ENCODE measurements at places on chromosomes 11 and 22.

DNA sequence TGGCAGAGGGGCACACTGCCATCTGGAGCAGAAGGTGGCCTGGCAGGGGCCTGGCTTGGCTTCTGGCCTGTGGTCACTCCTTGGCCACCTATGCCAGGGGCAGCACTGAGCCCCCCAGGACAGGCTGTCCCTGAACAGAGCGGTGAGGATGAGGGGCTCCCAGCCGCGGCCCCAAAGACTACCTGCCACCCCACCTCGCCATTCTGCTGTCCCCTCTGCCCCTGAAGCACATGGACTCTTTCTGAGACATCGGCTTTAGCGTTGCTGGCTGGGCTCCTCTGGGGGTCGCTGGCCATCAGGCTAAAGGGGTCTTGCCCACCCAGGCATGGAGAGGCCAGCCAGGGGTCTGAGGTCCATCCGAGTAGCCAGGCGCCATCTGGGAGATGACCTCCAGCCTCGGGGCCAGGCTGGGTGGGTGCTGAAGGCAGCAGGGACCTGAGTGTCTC lies 87.8 kb downstream of the WNT7B start:
- no peak for DNase-seq

DNA sequence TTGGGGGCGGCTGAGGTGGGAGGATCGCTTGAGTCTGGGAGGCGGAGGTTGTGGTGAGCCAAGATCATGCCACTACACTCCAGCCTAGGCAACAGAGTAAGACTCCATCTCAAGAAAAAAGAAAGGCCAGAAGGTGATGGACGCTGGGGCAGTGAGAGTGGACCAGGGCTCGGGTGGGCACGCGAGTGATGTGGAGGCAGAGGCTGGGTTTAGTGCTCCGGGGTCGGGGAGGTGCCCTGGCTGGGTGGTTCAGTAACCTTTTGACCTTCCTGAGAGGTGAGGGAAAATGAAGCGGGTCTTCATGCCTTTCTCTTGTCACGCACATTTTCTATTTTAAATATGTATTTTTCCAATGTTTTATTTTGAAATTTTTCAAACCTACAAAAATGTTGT lies 45.1 kb downstream of the ST14 start:
- no peak for DNase-seq

DNA sequence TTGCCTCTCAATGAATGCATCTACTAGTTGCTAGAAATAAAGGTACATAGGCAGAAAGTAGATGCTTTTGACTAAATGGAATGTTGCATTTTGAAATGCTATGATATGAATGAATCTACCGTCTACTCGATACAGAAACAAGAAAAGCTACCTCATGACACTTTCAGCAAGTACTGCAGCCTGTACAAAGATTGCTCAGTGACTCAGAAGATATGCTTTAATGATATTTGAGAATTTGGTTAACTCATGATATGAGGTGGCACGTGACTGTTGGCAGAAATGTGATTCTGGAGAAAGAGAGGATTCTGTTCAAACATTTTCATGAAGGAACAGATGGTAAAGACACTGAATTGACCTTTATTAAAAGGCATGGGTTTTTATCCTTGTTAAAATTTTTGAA lies 76.0 kb downstream of the HSD17B12 start:
- DNase-seq = no peak

DNA sequence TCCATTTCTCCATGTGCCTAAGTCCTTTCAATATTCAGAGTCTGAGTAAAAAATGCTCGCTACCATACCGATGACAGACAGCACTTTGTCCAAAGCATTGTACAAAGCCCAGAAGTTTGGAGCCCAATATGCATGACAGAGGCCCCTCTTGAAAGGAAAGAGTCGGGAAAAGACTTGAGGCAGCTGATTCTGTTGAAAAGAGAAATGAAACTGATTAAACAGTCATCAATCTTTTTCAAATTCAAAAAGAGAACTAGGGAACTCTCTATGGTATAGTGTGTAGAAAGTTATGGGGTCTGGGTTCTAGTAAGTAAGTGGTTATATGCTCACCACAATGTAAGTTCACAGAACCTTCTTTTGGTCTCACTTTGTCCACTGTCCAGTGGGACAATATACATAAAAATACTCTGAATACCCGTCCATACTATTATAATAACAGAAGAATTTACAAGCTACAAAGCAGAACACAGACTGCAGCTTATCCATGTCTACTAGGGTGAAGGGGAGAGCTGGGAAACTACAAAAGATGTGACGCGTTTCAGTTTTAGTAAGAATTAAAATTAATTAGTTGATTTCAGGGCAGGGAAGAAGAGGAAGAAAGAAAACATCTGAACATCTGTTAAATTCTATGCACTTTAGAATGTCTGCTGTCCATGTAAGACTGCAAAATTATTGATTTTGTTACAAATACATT lies 26.7 kb downstream of the ALG8 start:
- no peak for DNase-seq

DNA sequence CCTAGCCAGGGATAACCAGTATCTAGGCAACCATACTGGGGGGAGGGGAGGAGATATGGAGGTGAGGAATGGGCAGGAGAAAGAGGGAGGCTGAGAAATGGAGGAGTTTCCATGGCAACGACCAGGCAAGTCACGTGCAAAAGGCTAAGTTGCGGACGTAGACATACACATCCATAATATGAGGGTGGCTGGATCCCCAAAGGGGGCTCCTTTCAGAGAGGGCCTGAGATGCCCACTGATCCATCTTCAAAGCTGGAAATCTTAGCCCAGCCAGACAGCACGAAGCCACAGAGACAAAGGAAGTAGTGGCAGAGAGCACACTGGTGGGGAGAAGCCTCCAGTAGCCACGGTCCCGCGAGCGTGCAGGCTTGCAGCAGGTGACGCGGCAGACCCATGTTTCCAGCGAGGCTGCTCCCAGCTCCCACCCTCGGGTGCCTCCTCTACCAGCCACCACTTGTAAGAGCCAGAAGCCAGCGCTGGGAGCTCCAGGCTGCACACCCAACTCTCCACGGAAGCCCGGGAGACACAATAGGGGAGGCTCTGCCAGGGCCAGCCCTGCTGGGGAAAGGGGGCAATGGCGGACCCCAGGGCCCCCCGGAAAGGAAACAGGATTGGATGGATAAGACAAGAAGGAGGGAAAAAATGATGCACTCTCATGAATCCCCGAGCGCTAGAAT lies 938 bp downstream of the FXYD6 start:
- no peak for DNase-seq

DNA sequence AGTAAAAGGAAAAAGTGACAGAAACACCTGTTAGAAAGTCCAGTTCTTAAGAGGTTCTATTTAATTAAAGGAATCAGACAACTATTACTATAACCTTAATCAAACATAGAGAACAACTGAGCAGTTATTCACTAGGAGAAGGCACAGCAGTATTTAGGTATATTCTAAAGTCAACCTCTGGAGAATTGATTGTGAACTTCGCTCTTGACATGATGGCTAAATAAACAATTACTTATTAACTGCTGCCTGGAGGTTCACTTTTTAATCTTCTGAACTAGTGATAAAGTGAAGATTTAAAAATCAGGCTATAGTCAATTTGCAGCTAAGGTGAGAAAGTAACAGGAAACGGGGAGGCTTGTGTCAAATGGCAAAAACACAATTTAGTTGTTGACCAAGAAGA lies 557.3 kb downstream of the FAM181B start:
- DNase-seq = no peak

DNA sequence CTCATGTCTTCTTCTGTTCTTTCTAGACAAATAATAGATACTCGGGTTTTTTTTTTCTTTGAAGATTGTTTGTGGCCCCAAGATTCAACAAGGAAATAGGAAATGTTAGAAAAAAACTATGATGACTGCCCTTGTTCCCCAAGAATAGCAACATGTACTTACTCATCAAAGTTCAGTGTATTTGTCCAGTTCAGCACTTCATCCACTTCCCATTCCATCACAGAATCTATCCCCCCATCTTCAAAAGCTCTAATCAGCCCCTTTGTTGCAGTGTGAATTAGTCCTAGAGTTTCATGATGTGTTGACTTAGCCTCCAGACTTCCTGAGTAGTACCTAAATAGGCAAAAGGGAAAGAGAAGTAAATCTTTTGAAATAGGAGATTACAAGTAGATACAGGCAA lies 74.3 kb downstream of the C11orf65 start:
- no peak for DNase-seq

DNA sequence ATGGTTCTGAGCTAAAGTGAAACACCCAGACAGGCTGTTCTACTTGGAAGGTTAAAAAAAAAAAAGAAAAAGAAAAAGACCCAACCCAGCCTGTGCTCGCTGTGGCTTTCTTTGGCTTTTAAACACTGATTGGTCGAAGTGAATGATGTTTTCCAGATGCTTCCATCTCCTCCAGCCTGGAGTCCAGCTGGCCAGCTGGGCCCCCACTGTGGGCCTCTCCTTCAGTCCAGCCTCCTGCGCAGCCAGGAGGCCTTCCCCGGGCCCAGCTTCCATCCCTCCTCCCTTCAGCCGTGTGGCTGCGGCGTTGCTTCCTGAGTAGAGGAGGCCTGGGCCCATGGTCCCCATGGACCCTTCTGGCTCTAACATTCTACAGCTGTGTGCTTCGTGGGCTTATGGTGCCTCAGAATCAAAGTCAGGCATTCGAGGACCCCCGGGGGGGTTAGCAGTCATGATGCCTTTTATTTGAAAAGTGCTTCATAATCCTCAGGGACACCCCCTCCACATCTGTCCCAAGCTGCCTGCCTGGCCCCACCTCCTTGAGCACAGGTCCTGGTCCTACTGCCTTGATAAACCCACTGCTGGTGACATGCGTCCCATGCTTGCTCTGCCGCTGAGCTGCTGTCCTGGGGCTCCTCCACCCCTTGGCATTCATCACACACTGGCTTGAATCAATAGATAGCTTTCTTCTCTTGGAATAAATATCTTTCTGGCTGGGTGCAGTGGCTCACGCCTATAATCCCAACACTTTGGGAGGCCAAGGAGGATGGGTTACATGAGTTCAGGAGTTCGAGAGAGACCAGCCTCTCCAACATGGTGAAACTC lies 42.2 kb upstream of the FBLN1 start:
- no peak for DNase-seq

DNA sequence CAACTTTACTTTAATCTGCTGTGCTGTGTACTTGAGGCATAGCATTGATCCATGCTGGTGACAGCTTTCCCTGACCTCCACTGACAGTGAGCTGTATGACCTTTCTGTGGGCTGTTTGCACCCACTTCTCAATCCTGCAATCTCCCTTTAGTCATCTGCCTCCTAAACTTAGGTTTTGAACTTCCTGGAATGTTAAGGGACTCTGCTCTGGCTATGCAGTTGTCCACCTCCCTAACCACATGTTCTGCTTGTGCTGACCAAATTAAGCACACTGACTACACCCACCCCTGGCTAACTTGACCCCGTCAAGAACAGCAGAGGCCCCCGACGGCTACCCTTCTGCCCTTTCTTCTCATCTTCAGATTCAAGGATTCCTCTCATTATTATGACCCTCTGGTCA lies 89.1 kb upstream of the NTM start:
- no peak for DNase-seq

GRCh38 chr11:90822996-90823395 lies 600.1 kb upstream of the CHORDC1 start:
- no peak for DNase-seq

DNA sequence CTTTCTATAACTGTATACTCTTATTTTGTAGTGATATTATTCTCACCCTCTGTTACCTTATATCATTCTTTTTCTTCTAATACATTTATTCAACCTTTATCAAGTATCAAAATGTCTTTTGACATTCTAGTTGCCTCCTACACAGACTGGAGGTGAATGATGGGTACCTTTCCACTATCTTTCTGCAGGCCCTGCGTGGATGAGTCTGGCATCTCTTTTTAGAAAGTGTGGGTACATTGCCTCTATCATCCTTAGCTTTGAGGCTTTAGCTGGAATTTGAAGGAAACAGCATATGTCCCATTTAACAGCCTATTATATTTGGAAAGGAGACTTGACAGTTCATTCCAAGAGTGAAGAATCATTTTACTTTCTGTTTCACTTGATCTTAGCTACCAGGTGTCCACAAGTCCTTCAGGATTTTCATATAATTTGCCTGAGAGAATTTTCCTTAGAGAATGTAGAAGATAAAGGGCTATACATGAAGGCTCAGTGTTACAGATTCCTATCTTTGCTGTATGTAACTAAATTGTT lies 192.0 kb downstream of the CWF19L2 start:
- DNase-seq = no peak

- no peak for DNase-seq
Measured at GRCh38 chr11:131683131-131683530, 312.7 kb downstream of the NTM start.

- DNase-seq = no peak
Measured at GRCh38 chr11:75827562-75827961, 12.6 kb downstream of the UVRAG start.

DNA sequence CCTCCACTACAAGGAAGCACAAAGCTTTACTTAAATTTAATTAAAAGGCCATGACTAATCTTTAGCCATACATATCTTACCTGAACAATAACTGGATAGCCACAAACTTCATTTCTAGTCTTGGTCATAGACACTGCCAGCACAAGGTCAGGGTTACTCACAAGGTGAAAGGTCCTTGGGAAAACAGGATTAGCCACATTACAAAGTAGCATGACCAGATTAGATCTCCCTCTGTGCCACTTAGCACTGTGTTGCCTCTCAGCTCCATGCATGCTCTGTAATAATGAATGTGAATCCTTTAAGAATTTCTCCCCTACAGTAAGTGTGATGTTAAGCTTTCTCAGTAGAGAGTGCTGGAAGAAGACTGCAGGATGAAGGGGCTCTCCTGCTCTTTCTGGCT lies 325.1 kb upstream of the MPPED2 start:
- DNase-seq = no peak

- DNase-seq = no peak
Measured at GRCh38 chr11:13776134-13776815, 107.8 kb downstream of the FAR1 start.

GRCh38 chr22:24516301-24516737 lies 21.2 kb downstream of the UPB1 start:
- no peak for DNase-seq

GRCh38 chr11:71843858-71844257 lies 10.9 kb downstream of the DEFB108B start:
- DNase-seq = no peak

- no peak for DNase-seq
Measured at GRCh38 chr11:117479372-117479771, 151.7 kb downstream of the CEP164 start.

- DNase-seq = no peak
Measured at GRCh38 chr11:131486100-131486499, 115.7 kb downstream of the NTM start.

DNA sequence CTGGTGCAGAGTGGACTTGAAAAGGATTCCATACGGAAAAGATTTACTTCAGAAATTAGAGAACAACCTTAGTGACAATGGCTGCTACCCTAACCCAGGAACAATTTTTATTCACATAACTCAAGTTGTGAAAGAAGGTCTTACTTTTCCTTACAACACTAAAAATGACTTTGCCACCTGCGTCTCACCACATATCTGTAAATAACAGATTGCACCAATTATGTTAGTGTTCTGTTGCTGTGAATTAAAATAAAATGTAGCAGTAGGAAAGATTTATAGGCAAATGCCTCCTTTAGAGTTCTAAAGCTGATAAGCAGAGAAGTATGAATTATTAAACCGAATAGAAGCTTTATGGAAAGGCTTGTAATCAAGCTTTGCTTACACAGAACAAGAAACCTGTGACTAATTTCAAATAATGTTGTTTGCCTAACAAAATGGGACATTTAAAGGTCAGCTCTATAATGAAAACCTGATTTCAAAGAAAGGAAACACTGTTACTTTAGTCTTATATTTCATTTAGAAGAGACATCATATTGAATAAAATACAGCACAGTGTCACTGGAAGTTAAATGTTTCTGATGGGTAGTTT lies 2237.8 kb downstream of the LRRC4C start:
- DNase-seq = no peak
